Stimulated activated CD8-positive, alpha-beta memory T cell treated with anti-CD3 and anti-CD28 coated beads, Interleukin-2, amount 100 ng/mL, for 1 hour (primary cell): ENCODE measurements at places on chromosomes 5 and 9.

GRCh38 chr5:136026636-136027035, 2.2 kb upstream of the TGFBI start:
- DNase-seq, result no peak

DNA sequence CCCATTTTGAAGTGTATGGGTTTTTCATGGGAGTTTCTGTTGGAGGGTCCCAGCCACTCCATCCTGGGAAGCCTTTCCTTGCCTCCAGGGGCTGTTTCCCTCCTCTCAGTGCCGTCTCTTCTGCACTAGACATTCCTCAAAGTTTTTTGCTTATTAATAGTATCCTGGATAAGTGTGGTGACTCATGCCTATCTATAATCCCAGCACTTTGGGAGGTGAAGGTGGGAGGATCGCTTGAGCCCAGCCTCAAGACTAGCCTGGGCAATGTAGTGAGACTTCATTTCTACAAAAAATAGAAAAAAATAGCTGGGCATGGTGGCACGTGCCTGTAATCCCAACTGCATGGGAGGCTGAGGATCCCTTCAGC, 43.1 kb downstream of the RALGPS1 start:
- no peak for DNase-seq

DNA sequence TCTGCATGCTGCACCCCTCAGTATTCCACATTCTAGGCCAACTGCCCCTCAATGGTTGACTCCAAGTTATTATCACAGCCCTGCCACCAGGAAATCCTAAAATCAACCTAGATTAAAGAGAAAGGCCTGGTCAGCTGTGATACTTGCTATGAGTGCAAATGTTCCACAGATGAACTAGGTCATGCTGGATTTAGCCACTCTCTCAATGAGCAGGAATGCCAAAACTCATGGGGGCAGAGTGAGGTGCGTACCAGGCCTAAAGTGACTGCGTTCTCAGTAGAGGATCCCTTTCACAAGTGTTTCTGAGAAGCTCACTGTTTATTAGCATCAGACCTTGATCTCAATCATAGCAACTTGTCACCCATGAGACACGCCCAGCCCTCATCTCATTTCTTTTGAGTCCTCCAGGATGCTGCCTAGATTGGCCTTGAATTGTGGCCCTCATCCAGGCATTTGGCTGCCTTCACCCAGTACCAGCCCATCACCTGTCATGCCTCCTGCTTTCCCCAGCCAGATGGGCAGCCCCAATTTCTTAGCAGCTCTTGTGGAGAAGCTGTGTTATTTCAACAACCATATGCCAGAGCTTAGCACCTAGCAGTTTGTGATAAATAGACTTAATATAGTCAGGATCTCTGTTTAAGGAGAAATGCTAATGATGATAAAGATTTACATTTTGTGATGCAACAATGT, 383.9 kb downstream of the CTNND2 start:
- DNase-seq, result no peak

GRCh38 chr5:59732806-59733205, 160.7 kb downstream of the PDE4D start:
- no peak for DNase-seq

- no peak for DNase-seq
Measured at GRCh38 chr5:54672871-54673270, 155.3 kb downstream of the SNX18 start.

GRCh38 chr5:143641549-143642355, 170.2 kb upstream of the HMHB1 start:
- DNase-seq, result no peak

DNA sequence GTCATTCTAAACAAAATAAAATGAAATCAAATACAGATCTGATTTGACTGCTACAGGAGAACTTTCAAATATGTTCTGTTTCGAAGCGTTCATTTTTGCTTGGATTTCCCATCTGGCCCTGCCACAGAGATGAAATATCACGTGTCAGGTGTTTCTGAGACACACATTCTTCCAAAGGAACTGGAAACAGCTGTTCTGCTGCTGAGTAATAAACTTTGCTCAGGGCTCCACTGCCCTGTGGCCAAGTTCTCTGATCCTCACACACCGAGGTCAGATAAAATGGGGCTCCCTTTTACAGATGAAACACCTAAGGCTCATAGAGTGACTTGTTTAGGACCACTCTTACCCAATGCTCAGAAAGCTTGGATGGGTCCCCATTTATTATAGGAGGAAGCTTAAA, 42.5 kb downstream of the FRMPD1 start:
- DNase-seq, result no peak

DNA sequence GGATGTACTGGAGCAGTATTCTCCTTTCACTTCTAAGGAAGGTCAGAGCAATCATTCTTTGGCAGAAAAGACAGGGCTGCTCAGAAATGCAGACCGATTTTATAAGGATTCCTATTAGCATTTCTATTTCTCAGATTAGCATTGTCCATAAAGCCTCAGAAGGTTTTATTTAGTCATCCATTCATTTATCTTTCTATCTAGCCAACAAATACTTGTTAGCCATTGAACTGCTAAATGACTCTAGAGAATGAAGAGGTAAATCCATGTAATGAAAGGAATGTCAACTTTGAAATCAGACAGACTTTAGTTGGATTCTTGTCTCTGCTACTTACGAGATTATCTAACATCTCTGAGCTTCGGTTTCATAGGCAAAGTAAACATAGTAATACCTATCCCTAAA, 165.2 kb downstream of the SLC25A46 start:
- DNase-seq, result no peak

- no peak for DNase-seq
Measured at GRCh38 chr5:1391691-1392090, 46.8 kb upstream of the CLPTM1L start.
